Erythroblast (primary cell): ENCODE measurements at places on chromosomes 11 and 22.
A peak's percentile ranks its signal among the peaks of the same experiment; 100 is the strongest.

- no peak for DNase-seq
Observed at GRCh38 chr11:9057007-9057406, 34.4 kb downstream of the SCUBE2 start.

- peak; percentile 73 for DNase-seq
Observed at GRCh38 chr11:102347462-102348370, 702 bp downstream of the BIRC2 start.

- no peak for DNase-seq
Observed at GRCh38 chr22:25393121-25393805, 171.2 kb upstream of the GRK3 start.

DNA sequence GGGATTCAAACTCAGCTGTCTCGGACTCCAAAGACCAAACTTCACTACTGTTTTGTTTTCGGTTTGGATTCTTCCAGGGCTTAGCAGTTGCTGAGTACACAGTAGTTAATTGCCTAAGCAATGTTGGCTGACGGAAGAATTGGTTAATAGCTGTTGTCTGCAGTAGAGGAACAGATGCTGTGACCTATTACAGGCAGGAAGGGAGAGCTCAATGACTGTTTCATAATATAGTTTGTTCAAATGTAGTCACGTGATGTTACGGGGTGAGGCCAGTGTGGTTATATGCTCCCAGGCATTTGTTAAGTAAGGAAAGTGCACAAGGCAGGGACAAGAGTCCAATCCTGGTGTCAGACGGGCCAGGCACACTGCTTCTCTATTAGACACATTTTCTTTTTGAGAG, 222.6 kb upstream of the CCDC90B start:
- no peak for DNase-seq

DNA sequence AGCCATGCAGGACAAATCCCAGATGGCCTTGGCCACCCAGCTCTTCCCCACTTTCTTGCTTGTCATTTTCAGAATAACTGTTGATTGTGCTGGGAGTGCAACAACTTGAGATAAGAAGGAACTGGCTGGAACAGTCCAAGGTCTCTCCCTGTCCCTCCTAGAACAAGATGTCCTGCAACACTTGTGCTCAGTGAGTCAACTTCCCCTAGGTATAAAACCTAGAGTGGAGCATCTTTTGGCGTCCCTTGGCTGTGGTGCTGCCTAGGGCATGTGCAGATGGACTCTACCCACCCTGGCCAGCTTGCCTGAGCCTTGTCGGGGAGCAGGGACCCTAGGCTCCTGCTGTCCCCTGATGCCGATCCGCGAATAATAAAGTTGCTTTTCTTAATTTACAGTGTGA, 86.0 kb upstream of the SLC22A12 start:
- no peak for DNase-seq

DNA sequence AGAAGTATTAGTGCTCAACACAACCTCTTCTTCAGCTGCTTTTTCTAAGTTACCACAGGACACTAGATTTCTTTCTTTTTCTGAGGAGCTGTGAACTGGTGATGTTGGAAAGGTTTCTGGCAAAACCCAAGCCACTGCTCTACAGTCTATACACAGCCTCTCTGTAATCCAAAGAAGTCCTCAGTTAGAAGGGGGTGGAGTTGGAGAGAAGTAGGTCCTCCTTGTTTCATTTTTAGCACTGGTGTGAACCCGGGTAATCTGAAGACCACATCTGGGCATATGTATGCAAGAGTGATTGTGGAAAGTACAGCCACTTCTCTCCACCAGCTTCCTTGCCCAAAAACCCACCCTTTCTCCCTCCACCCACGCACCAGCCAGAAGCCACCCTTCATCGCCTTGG, 1168.1 kb downstream of the LRRC4C start:
- no peak for DNase-seq
